CMK (cell line): ENCODE measurements at places on chromosomes 12 and 14.
A peak's percentile ranks its signal among the peaks of the same experiment; 100 is the strongest.

- DNase-seq = no peak
These were observed 69.4 kb upstream of the PTPRQ start for GRCh38 chr12:80374615-80375014.

DNA sequence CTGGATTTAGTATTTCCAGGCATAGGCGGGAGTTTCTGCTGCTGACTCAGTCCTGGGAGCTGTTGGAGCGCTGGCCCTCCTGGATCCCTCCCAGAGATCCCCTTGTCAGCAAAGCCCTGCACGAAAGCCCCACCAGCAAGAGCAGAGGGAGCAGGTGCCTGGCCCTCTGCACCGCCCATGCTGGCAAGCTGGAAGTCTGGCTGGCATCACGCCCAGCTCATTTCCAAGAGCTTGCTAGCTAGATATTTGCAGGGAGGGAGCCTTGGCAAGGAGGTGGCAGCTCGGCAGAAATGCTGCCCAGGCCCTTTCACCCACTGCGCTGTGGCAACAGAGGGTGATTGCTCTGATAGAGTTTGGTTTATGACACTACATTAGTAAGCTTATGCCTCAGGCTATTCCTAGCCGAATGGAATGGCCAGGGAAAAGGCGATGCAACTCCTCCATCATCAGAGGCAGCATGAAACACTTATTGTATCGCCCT lies 193.9 kb downstream of the EMP1 start:
- DNase-seq = no peak

GRCh38 chr12:130458341-130458740 lies 120.7 kb downstream of the PIWIL1 start:
- no peak for DNase-seq

- DNase-seq = no peak
These were observed 1.3 kb upstream of the KRT72 start for GRCh38 chr12:52602552-52602951.

DNA sequence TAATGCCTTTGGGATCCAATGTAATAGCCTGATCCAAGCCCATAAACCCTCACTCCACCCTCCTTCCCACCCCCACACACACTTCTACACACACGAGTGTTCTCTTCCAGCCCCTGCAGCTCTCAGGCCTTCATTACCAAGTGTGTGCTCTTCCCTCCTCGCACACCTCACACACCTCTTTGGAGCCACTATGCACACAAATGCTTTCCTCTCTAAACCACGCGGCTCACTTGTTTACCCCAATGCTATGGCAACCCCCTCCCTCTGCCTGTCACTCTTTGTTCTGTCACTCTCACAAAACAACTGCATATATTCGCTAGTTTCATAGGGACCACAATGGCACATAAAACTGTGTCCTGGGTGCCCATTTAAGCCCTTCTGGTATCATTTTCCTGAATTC lies 35.1 kb downstream of the PPP2R5E start:
- no peak for DNase-seq

- DNase-seq = no peak
These were observed 22.8 kb downstream of the COX8C start for GRCh38 chr14:93369713-93370266.

GRCh38 chr14:70052990-70053389 lies 135.8 kb downstream of the SLC8A3 start:
- DNase-seq = no peak

GRCh38 chr12:104944252-104944651 lies 13.8 kb downstream of the SLC41A2 start:
- DNase-seq = no peak

DNA sequence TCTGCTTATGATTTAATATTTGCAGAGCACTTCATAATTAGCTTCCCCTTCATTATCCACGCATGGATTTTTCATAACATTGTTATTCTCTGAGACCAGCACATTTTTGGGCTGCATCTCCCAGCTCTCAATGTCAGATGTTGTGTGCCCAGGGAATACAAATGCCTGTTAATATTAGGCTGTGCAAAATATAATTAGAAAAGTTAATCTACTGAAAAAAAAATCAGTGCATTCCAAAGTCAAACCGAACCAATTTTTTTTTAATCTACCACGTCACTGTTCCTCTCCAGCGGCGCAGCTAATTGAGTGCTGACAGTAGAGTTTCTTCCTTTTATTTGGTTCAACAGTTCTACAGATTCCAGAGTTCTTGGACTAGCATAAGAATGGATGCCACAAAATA lies 191.0 kb upstream of the RGS6 start:
- DNase-seq = no peak

- no peak for DNase-seq
These were observed 2.1 kb downstream of the MYL6 start for GRCh38 chr12:56160193-56160763.

- DNase-seq = no peak
These were observed 80.6 kb upstream of the PLEKHA5 start for GRCh38 chr12:19048943-19049342.

- no peak for DNase-seq
These were observed 23.2 kb downstream of the PLXNC1 start for GRCh38 chr12:94171595-94171930.

- no peak for DNase-seq
These were observed 179.6 kb upstream of the DIO2 start for GRCh38 chr14:80390906-80391305.

- DNase-seq = no peak
These were observed 17.1 kb upstream of the AKAP6 start for GRCh38 chr14:32312010-32312331.

DNA sequence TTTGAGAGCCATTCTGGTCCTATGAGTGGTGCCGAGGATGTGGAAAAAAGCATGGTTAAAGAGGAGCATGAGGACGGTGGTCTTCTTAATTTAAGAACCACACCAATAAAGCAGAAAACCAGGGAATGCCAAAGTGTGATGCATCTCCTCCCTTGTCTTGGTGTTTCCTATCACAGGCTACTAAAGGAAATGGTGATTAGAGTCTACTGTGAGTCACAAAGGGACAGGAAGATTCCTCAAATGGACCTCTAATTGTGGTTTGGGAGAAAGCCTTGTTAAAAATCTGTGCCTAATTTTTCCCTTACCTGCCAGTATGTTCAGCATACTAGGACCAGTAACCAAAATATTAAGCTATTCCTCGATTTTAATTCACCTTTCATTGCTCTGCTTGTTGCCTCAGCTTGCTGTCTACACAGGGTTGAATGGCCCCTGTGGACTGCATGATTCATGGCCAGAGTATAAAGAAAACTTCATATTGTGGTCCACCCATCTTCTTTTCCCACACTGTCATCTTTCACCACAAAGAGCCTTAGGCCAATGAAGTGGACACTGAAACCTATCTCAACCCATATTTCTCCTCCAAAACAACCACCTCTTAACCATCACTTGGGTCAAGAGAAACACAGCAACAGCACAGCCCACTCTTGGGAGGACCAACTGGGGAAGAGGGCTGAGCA lies 38.8 kb downstream of the DIO2 start:
- DNase-seq = no peak

DNA sequence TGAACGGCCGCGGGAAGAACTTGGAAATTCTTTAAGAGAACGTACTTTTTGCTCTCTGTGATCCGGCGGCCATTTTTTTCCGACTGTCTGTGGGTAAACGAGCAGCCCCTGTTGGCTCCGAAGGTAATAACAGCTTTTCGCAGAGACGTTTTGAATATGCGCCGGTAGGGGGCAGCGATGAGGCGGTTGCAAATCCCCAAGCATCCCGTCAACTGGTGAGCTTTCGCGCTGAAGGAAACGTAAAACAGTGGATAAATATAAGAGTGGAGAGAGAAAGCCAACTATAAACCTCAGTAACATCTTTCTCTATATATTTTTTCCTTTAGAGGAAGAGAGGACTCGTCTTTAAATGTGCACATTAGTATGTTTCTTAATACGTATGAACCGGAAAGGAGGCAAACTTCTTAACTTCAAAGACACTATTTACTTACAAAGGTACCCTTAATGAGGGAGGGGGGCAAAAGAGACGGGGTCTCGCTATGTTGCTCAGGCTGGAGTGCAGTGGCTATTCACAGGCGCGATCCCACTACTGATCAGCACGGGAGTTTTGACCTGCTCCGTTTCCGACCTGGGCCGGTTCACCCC lies 9.6 kb upstream of the NEMF start:
- peak; percentile 67 for DNase-seq

- no peak for DNase-seq
These were observed 367.3 kb downstream of the DUSP6 start for GRCh38 chr12:88985011-88985410.
